ENCODE measurements at places on chromosomes 1 and 21.

GRCh38 chr1:167489571-167490340 lies 28.6 kb downstream of the CD247 start:
- DNase-seq: no peak

DNA sequence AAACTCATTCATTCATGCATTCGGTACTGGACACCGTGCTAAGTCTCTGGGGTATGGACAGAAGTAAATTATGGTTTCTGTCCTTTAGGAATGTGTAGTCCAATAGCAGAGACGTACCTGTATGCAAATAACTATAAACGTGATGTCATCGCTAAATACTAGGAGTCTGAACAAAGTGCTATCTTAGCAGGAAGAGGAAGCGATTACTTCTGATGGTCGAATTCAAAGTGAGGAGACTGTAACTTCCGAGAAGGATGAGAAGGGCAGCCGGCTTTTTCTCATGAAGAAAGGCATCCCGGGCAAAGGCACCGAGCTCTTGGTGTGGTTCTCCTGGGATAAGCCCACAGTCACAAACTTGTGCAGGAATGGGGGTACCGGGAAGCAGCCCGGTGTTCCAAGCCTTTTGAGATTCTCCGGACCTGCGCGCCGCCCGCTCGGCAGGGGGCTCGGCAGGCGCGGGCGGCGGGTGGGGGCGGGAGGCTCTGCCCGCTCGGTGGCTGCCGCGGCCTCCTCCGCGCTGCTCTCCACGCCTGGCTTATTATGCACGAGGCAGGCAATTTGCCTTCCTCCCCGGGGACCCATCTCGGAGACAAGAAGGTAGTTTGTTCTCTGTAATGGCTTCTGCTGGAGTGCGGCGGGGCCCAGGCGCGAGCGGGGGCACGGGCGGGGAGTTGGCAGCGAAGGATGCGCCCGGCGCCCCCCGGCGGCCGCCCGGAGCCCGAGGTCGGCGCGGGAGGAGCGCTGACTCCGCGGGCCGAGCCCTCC lies 67.5 kb upstream of the CD1D start:
- no peak for DNase-seq

DNA sequence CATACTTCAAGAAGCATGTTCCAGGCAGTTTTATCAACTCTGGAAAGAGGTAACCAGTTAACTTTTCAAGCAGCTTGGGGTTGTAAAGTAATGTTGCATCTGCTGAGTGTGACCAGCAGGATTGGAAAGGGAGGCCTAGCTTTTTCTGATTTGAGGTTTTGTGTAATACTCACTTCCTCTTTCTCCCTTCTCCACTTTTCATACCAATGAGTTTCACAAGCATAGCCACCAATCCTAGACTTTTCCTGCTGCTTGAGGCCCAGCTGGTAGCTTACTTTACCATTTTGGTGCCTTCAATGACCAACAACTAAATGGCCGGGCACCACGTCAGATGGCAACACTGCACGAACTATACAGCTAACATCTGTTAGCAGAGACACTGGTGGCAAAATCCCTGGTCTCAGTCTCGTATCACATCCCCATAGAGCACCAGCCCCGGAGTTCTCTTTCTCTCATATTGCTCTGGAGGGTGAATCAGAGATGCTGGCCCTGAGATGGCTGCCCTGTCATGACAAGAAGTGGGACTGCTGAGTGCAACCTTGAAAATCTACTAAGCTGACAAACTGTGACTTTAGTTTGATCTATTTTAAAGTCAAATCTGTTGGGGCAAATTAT lies 14.8 kb upstream of the GPR88 start:
- DNase-seq: no peak

GRCh38 chr1:206935491-206936067 lies 10.7 kb downstream of the PIGR start:
- no peak for DNase-seq

GRCh38 chr1:22778862-22779520 lies 68.4 kb downstream of the EPHB2 start:
- DNase-seq: no peak

DNA sequence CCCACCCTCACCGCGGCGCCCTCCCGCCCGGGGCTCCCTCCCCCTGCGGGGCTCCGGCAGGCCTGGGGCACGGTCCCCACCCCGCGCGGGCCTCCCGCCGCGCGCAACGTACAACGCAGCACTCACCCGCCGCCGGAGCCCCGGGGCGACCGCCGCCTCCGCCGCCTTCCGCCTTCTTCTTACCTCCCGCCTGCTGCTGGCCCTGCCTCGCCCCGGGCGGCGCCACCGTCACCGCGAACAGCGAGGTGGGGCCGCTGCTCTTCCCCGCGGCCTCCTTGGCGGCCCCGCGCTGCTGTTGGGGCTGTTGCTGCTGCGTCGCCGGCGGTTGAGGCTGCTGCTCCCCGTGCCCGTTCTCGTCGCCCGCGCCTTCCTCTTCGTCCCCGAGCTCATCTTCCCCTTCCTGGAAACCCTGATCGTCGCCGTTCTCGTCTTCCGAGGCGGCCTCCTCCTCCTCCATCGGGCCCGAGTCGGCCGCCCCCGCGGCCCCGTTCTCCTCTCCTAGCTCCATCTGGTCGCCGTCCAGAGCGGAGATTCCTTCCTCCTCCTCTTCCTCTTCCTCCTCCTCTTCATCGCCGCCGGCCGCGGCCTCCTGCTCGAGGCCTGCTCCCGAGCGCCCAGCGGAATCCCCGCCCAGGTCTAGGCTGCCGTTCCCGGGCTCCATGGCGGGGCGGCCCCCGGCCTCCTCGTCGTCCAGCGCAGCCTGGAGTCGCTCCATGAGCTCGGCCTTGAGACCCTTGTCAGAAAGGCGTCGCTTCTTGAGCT lies 671 bp downstream of the HNRNPU start:
- no peak for DNase-seq

DNA sequence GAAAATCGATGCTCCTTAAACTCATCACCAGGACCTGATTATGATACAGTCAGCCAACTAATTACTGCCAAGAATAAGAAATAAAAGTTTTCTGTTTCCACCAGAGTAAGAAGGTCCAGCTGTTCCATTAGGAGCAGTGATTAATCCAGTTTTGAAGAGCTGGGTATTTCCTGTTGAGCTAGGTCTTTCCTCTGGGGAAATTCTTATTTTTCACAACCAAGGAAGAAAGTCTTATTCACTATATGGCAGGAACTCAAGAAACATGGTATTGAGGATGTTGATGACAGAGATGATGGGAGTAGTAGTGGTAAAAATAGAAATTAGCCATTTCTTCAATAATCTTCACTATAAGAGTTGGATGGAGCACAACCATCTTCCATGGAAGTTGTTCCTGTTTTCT lies 374.6 kb upstream of the RUNX1 start:
- DNase-seq: peak; percentile 87

- peak; percentile 72 for DNase-seq
These were observed 60.9 kb downstream of the TBX19 start for GRCh38 chr1:168341483-168341975.

DNA sequence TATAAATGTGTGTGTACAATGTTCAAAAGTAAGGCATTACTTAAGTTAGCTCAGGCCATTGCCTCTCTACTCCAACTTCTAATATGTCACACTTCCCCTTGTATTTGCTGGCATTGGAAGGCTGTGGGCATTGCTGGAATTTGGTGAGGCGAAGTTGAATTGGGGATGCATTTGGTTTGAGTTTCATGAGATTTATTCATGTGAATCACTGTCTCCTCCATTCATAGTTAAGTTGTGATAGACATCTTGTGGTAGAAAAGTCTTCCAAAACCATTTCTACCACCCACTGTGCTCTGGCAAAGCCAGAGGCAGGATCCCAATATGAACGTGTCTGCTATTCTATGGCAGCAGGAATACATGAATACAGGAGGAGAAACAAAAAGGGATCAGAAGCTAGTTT lies 397.8 kb upstream of the USP24 start:
- DNase-seq: peak; percentile 65

DNA sequence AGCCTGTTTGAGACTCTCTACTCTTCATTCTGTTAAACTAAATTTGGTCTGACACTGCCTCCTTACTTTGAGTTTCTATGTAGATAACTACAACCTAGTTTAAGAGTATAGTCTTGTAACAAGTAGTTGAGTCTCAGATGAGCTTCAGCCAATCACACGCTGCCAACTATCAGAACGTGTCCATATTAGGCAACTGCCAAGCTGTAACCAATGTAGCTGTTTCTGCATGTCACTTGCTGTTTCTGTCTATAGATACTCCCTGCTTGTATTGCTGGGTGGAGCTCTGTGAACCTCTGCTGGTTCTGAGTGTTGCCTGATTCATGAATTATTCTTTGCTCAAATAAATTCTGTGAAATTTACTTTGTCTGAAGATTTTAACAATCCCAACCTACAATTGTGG lies 452.6 kb upstream of the NR5A2 start:
- no peak for DNase-seq

DNA sequence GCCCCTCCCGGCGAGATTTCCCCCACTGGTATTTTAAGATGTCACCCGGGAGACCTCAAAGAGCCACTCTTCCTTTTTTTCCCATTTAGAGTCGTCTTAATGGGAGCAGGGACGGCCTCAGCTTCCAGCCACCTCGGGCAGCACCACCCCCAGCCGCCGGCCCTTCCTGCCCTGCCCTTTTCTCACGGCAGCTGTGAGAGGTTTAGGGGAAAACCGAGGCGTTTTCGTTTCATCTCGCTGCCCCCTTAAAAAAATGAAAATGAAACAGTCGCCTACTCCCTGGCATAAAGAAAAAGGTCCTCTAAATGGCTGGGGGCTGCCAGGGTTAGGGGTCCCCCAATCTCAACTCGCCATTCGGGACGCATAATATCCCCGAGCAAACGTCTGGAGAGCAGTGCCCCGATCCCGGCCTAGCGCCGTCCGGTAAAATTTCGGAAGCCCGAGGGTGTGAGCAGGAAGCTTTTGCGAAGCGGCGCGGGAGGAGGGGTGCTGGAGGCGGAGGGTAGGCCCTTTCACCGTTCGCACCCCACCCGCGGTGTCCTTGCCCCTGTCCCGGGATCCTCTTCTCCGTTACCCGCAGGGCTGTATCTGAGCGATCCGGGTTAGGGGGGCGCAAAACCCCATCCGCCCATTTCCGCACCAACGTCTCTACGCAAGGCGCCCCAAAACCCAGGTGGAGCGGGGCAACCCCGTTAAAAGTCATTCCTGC lies 1.2 kb downstream of the RUNX3 start:
- no peak for DNase-seq

DNA sequence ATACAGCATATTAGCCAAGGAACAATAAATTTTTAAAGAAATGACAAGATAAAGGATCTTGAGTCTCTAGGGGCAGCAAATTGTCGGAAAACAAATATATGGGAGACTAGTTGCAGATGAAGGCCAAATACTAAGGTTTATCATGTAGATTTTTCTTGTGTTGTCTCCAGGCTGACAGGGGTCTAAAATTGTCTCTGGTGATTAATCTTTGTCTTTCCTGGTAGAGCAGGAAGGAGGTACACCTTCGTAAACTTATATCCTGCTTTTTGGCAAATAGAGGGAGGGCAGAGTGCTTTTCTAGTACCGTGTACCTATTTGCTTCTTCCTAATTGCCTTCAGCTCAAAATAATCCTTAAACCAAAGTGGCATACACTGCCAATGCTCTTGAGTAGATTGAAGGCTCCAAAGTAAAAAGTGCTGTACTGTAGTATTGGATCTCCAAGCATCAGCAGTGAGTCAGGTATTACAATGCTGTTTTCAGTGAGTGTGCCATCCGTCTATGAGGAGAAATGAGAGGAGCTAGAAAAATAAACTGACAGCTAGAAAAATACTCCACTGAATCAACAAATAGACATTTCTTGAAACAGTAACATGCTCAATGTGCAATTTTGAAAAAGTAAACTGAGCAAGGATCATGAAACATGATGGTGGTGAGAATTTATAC lies 1.8 kb upstream of the LEPR start:
- DNase-seq: no peak

DNA sequence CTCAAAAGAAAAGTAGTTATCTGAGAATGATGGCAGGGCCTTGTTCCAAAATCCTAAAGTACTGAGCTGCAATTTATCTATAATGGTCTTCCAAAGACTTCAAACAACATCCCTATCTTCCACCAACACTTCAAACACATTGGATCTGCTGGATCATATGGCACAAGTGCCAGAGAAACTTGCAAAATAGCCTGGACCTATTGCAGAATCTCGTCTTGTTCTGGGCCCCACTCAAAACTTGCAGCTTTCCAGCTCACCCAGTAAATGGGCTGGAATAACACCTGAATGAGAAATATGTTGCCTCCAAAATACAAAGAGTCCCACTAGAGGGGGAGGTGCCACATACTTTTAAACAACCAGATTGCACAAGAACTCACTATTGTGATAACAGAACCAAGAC lies 44.0 kb upstream of the PKN2 start:
- DNase-seq: no peak
